ENCODE measurements at places on chromosomes 5 and 9. TPM values are rescaled to one million over a fixed set of nuclear protein-coding genes. Genes with fewer than 3 reads are reported as not detected.

DNA sequence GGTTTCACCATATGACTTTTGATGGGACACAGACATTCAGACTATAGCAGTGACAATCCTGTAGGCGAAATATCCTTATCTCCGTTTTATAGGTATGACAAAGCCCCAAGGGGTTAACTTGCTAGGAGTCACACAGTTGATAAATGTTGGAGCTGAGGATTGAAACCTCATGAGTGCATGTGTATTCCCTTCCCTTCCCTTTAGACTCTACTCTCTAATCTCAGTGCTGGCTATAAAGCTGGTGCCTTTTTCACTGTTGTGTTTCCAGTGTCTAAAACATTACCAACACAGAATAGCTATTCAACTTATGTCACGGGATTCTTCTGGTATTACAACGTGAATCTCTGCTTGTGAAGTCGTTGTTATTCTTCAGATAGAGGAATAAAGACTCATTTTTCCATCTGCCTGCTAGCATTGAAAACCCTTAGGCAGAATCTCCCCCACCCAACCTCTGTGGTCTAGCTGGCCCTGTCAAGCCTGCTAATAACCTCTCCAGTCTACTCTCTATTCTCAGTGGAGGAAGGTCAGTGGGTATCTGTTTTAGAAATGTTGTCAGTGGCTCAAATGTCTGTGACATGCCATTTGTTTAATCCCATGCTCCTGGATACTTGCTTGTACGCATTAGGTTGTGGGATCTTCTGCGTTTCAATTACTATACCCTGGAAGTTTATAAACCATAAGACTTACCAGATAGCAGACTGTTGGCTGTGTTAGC lies 121.2 kb downstream of the TLE4 start:
- no peak for DNase-seq

- DNase-seq, result no peak
These were observed 16.3 kb downstream of the TTLL11 start for GRCh38 chr9:122076773-122077172.

GRCh38 chr5:173627860-173628392 lies 11.5 kb upstream of the BOD1 start:
- DNase-seq, result no peak

Gene IL7R
- 30.7 TPM for total RNA-seq

Gene KIF2A
- total RNA-seq, result 194 TPM
